ENCODE measurements at places on chromosomes 4 and X.
A peak's percentile ranks its signal among the peaks of the same experiment; 100 is the strongest.

DNA sequence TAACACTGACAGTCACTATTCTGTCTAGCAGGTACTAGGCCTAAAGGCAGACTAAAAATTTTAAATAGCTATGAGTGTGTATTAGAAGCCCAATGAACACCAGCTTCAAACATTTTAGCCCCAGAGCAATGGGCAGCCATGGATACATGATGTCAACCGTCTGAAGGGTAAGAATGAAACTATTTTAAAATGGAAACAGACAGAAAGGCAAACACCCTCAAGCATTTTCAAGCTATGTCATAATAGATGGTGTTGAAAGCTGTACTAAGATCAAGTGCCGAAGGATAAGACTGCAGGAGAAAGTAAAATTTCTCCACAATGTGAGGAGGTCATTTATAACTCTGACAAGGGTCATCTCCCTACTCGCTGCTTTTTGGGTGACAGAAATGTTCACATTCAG, 225.0 kb downstream of the COL25A1 start:
- no peak for ATAC-seq

DNA sequence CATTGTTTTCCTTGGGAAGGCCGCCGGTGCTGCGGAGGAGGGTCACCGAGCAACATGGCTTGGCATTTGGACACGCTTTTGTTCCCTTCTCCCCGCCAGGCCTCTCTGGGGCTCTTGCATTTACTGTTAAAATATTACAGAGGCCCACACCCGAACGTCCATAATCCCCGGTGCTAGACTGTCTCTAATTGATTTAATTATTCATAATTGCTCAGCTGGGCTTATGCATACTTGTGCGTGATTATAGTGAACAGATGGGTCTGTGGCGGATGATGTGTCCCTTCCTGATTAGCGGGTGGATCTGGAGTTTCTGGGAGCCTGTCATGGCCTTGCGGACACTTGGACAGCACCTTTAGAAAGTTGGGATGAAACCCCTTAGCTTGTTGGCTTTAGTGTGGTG, 100.2 kb upstream of the MSX1 start:
- no peak for ATAC-seq

GRCh38 chrX:105018865-105019264, 201.6 kb downstream of the TEX13A start:
- ATAC-seq = no peak

DNA sequence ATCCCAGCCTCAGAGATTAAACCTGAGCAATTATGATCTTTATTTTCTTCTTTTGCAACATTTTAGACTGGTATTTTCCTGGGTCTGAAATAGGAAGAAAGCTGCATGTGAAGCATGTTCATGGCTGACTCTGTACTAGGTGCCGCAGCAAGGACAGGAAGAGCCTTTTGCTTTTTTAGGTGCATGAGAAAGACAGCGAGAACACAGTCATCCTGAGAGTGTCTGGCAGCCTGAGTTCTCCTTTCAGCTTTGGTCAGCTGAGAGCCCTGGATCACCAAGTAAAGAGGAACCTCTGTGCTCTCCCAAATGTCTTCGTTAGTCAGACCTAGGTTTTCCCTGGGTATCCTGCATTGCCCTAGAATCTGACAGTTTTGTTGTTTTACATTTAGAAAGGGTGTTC, 29.8 kb downstream of the FAM149A start:
- ATAC-seq = peak; percentile 48

- no peak for ATAC-seq
These were observed 82.5 kb downstream of the HS6ST2 start for GRCh38 chrX:132875650-132876522.

- no peak for ATAC-seq
These were observed 200.2 kb downstream of the CPEB2 start for GRCh38 chr4:15202481-15202880.

DNA sequence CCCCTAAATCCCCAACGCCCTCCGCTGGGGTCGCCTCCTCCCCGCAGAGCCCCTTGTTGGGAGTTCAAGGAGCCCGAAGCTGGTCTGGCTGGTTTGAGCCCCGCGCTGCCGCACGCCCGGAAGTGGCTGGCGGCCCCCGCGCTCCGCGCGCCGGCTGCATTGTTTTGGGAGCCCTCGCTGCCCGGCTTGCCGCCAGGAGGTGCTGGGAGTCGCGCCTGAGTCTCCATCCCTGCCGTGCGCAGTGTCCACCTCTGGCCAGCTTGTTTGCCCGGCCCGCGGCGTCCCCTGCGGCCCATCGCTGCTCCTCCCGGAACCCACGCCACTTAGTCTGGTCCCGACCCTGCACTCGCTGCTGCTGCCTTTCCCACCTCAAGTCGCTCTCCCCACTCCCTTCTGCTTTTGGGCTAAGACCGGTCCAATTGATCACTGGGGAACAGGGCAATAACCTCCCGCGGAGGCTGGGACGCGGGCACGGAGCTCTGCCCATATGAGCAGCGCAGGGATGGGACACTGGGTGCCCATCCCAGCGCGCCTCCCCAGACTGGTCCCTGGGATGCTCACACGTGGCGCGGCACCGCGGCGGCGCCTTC, 2.2 kb upstream of the SFRP2 start:
- peak; percentile 37 for ATAC-seq

GRCh38 chrX:40035726-40036125, 62.0 kb downstream of the BCOR start:
- no peak for ATAC-seq

DNA sequence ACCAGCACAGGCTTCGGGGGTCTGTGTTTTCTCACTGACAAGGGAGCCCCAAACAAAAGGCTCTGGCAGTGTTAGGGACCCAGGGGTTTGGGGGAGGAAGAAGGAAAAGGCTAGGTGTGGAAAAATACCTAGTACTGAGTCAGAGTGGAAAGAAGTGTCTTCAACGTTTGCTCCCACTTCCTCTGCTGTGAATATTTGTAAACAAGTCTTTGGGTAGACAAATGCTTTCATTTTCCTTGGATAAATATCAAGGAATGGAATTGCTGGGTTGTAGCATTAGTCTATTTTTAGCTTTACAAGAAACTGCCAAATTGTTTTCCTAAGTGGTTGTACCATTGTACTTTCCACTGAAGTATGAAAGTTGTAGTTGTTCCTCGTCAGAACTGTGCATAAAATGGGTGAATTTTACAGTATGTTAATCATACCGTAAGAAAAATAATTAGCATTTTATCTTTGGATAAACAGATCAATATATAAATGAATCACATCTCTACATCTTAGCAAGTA, 17.4 kb downstream of the COL4A5 start:
- ATAC-seq = no peak

GRCh38 chr4:7703688-7704087, 236.0 kb downstream of the AFAP1 start:
- no peak for ATAC-seq

DNA sequence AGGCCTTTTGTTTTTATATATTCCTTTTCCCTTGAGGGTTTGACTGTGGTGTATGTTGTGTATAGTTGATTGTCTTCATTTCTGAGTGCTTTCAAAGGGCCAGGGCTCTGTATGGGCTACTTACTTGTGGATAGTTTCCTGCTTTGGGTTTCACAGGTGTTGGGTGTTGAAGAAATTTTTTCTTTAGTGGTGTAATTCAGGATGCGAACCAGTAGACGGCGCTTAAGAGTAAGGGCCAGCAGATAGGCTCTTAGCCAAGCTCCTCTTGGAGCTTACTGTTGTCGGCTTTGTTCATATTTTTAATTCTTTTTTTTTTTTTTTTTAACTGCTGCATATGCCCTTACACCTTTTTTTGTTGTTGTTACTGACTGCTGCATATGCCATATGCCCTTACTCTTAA, 276.3 kb upstream of the GALNT7 start:
- ATAC-seq = no peak
